ENCODE measurements at places on chromosomes 7 and 10. TPM values are rescaled to one million over a fixed set of nuclear protein-coding genes. Genes with fewer than 3 reads are reported as not detected.

DNA sequence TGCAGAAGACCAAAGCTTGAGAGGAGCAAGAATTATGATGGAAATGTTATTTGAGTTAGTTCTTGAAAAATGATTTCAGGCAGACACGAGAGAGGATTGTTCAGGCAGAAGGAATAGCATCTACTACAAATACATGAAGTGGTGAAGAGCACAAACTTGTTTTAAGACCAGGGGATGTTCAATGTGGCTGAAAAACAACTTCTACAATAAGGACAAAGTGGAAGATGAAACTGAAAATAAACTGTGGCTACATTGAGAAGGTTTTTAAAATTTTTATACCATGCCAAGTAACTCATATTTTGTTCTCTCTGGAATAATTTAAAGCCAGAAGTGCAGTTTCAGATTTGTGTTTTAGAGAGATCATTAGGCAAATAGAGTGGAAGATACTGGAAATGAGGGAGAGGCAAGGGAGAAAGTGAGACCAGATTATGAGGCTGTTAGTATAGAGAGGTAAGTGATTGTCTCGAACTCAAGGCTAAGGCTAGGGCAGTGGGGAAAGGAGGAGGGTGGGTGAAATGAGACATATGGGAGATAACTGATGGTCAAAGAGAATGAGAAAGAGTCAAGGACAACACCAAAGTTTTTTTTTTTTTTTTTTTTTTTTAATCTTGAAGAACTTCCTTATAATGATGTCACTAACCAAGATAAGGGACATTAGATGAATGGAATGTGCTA is 115.4 kb downstream of the MDFIC start:
- no peak for ATAC-seq

DNA sequence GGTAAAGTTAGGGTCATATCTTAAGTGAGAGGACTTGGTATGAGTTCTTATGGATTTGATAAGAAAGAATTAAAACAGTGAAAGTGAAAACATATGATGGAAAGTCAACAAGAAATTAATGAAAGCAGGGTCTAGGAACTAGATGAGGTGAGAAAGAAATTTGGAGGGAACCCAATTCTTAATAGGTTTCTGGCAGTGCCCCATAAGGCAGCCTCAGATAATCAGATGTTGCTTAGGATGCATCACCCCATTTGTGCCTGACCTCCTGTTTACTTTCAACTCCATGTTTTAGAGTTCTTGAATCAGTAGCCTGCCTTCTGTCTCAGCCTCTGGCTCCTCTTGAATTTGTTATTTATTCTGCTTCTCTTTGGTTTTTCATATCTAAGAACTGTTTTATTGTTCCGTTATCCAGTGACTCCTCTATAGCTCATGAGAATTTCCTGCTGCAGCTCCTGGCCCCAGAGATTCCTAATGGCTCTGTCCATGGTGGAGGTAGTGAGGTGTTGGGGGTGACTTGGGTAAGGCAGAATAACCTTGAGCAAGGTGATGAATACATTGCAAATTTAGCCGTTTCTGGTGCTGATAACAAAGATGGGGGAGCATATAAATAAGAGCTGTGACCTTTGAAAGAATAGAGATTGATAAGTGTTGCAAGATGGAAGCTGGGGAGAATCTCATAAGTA is 17.6 kb downstream of the ITGB8 start:
- no peak for ATAC-seq

GRCh38 chr7:141043616-141044015 is 28.9 kb upstream of the MRPS33 start:
- ATAC-seq = no peak

DNA sequence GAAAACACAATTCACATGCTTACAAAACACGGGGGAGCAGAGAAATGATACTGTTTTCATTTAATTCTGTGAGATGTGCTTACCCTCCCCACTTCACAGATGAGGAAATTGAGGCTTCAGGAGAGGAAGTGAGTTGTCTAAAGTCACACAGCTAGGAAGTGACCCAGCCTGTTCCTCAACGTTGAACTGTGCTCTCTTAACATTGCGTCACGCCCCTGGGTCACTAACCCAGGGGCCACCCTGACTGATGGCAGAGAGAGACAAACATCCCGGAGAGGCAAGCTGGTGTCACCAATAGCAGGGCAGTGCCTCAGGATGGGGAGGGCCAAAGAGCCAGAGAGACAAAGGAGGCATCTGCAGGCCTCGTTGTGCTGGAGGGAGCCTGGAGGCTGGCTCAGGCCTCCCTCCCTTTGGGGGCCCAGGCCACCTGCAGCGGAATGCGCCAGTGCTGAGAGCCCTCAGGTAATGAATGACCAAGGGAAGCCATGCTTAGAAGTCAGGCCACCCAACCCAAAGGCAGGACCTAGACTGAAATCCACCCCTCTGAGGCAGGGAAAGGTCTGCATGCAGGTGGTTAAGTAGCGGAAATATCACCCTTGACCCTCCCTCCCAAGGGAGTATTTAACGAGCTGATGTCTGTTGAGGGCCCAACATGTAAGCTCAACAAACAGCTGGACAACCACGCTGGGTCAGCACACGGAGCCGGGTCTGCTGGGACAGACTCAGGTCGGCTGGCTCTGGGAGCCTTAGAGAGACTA is 81.3 kb downstream of the C10orf105 start:
- ATAC-seq = peak; percentile 88

- ATAC-seq = no peak
Measured at GRCh38 chr10:11246752-11247467, 229.2 kb downstream of the CELF2 start.

- ATAC-seq = no peak
Measured at GRCh38 chr7:72334698-72335097, 77.4 kb downstream of the CALN1 start.

- peak; percentile 18 for ATAC-seq
Measured at GRCh38 chr10:14858338-14858960, 20.2 kb upstream of the SUV39H2 start.

DNA sequence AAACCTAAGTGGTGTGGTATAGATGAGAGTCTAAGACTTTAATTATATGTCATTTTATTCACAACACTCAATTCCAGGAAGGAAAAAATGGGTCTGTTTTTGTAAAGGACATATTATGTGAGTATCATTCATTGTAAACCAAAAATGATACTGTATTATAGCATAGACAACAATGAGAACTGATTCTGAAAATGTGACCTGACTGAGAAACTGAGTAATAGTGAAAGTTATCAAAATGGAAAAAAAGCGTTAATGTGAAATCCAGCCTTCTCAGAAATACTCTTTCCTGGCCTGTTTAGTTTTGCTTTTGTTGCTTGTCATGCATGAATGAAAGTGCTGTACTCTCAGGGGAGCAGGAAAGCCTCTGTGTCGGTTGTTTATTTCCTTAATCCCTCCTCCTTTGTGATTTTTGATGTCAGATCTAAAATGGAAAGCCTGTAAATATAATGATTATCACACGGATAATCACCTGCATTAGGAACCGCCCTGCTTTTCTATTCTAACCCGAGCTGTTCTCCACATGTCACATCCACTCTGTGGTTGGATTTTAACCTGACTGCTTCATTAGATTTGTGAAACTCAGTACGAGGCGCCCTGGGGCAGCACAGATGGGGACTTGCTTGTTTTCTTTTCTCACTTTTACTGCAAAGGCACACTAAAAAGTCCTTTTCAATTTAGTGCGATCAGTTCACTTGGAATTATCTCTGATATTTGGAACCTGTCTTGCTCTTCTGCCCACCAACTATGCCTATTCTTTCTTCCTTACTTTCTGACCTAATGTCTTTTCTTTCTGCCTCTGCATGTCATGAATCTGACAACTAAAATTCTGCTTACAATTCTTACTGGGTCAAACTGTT is 240.9 kb upstream of the KAT6B start:
- ATAC-seq = no peak

The ZC3HAV1L gene
- 6.3 TPM for total RNA-seq

The CREB5 gene
- total RNA-seq = 2.5 TPM

Measured in esophagus mucosa (tissue), 1 donor.